ENCODE measurements at places on chromosomes 16 and 17.

DNA sequence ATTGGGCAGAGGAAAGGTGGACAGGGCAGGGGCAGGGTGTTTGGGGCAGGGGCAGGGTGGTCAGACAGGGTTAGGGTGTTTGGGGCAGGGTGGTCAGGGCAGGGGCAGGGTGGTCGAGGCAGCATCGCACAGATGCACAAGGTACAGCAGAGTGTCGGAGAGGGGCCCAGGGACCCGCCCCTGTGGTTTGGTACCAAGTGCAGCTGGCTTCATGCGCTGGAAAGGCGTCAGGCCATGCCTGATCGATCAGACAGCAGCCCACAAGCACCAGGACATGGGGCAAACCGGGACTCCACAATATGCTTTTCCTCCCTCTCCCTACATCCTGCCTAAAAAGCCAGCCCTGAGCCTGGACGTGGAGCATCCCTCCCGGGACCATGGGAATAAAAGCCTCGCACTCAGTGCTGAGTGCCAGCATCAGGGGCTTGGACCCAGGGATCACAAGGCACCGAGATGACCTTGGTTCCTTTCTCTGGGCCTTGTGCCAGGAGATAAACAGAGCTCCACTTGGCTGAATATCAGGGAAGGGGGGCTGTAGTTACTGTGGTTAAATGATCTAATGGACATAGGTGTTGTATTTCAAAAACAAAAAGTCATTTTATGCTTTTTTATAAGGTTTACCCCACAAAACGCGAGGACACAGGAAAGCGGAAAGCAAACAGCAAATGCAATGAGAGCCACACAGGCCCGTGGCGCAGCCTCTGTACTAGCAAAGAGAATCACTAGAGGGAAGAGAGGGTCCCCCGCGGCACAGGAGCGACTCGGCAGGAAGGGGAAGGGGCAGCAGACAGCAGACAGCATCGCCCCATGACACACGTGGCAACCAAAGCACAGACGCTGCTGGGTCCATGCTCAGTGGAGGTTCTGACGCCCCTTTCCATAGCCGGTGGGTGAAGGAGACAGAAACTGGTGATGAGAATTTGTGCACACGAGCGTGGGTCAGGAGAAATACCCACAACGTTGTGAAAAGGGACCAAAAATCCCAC lies 5.3 kb upstream of the HEXD start:
- no peak for DNase-seq

DNA sequence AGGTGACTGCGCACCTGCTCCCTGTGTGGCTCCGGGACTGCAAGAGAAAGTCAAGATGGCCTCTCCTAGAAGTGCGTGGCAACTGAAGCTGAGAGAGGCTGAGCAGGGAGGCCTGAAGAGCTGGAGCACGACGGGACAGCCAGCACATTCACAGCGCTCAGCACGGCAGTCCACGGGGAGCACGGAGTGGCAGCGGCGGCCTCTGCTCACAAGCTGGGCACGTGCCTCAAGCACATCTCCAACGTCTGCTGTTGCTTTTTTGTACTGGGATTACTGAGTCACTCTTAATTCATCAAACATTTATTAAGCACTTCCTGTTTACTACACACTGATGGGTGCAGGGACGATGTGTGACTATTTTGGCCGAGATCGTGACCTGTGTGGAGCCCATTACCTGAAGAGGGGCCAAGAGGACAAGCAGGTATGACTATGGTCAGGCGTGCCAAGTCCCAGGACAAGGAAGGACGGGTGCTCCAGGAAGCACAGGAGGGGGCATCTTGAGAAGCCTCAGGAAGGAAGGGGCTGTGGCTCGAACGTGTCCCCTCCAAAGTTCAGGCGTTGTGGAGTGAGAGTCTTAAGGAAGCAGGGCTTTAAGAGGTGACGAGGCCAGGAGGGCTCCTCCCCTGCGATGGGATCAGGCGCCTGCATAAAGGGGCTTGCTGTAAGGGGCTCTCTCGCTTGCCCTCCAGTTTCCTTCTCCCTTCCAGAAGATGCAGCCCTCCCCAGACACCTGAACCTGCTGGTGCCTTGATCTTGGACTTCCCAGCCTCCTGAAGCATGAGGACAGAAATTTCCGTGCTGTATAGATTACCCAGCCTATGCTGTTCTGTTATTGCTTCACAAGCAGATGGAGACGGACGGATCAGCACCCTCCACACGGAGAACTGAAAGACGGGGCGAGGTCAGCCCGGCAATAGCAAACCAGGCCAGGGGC lies 105.8 kb downstream of the ADCY9 start:
- no peak for DNase-seq

DNA sequence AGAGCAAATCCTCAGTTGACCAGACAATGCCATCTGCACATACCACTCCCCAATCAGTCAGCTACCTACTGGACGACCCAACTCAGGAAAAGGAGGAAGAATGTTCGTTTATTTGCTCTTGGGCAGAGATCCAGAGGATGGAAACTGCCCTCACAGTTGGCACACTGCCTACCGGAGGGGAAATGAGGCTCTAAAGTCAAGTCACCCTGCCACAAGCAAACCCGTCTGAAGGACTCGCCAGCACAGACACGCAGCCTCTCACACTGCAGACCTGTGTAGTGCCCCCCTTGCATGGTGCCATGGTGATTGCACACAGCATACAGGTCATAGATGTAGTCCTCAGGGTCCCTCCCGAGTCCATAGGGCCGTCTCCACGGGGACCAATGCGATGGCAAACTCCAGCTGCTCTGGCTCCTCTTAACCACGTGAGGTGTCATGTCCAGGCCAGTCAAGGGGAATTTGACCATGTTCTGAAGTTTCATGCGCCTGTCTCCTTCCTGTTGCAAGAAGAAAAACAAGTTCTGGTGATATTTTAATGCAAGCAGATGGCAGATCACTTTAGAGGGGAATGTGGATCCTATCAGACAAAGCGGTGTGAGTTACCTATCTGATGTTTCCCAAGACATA lies 69.5 kb downstream of the USP31 start:
- no peak for DNase-seq

DNA sequence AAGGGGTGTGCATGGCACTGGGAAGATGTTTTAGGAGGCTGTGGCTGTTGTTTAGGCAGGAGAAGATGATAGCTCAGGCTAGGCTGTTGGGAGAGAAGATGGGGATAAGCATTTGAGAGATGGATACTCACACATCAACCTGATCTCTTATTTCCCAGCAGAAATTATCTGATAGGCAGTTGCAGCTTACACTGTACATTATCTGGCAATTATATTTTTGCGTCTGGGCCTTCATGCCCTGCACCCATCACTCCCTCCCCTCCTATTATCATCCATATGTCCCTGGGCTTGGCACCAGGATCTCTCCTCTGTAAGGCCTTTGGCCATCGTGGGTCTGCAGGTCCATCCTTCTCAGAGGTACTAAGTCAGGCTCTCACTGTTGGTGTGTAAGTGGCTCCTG lies 401.0 kb upstream of the EEF2KMT start:
- no peak for DNase-seq

DNA sequence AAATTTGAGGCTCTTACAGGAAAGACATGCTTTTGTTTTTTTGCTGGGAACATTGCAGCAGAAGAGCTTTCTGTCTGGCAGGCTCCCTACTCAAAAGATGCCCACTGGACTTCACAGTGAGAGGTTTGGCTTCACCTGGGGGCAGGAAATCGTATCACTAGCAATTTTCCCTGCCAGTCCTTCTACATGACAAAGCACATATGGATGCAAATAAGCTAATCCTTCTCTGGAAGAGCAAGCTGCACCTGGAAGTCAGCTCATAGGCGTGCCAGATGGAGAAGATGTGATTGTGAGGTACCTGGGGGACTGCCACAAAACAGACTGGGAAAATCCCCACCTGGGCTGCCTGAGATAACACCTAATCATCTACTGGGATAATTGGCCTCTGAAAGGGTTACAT lies 195.0 kb upstream of the CPHXL start:
- DNase-seq = no peak

DNA sequence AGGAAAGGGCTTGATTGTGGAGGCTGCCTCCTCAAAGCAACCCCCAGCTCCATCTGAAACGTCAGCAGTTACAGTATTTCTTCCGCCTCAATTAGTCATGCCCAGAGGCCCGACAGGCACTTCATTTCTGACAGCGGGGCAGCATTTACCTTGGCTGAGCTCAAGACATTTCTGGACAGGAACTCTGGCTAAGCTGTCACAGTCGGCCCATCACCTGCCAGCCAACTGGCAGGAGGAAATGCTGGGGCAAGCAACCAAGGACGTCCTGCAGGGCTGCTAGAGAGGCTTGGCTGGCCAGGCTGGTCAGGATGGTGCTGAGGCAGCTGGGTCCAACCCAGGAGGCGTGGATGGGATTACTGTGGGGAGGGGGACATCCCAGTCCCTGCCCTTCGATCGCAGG lies 27.8 kb downstream of the PLXDC1 start:
- DNase-seq = no peak

- DNase-seq = peak; percentile 32
Measured at GRCh38 chr17:44916781-44917241, 1.5 kb upstream of the GFAP start.

DNA sequence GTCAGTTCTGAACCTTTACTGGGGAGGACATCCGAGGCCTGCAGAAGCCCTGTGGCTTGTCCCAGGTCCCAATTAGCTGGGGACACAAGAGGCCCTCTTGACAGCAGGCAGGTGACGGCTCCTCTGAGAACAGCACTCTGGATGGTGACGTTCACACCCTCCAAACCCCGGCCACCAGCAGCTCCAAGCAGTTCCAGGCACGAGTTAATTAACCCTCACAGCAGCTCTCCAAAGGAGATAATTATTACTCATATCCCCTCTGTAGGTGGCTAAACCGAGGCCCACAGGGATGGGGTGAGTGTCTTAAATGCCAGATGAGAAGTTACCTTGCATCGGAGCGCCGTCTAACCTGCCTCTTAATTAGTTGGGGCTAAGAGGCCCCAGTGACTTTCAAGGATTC lies 168.9 kb upstream of the CIBAR2 start:
- DNase-seq = no peak

DNA sequence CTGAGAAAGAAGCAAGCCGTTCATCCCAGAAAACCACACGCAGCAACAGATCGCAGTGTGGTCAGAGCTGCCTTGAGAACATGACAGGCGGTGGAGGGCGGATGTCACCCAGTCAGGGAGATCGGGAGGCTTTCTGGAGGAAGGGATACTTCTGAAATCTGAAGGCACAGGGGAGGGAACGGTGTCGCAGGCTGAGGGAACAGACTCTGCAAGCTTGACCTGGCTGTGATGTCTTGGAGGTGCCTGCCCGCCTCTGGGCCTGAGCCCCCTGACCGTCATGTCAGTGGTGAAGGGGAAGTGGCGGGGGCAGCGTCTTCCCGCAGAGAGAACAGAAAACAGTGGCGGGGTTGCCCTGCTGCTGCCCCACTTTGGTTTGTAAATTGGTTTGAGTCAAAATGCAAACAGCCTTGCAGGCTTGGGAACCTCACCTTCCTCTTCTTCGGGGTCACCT lies 8.1 kb upstream of the ATP2A3 start:
- no peak for DNase-seq

DNA sequence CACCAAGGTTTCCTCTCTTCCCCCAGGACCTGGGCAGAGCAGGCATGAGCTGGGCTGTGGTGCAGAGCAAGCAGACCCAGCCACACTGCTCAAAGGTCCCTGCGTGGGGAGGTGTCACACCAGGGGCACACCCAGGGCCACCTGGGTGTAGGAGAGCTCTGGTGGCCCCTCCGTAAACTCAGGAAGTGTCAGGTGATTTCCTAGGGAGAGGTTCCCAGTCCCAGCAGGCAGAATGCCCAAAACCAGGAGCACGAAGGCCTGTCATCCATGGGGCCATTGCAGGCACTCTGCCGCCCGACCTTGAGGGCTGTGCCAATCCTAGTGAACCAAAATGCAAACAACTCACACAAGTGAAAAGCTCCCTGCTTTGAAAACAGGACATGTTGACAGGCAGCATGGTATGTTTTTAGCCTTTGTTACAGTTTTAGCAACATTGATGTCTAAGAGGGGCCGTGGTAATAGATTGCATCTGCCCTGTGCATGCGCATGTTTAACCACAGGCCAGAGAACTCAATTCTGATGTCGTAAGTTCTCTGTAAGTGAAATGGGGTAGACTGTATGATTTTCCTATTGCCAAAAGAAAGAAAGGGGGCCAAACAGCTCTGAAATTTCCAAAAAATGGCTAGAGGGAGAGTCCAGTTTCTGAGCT lies 21.3 kb downstream of the CIBAR2 start:
- DNase-seq = no peak

- DNase-seq = peak; percentile 8
Measured at GRCh38 chr17:37177254-37177870, 198.4 kb upstream of the C17orf78 start.

DNA sequence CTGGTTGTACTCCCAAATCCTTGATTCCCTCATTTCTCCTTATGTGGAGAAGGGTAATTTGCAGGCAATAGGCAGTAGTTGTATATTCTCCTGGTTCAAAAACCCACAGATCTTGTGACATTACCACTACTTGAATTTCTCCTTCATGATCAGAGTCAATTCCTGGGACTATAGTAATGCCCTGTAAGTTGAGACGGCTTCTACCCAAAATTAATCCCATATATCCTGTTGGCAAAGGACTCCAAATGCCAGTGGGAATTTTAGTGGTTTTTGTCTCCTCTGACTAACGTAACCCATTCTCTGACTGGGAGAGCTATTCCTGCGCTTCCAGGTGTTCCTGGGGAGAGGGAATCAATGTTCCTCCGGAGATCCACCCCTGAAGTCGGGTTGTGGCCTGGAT lies 11.6 kb upstream of the ZNF689 start:
- DNase-seq = peak; percentile 54

DNA sequence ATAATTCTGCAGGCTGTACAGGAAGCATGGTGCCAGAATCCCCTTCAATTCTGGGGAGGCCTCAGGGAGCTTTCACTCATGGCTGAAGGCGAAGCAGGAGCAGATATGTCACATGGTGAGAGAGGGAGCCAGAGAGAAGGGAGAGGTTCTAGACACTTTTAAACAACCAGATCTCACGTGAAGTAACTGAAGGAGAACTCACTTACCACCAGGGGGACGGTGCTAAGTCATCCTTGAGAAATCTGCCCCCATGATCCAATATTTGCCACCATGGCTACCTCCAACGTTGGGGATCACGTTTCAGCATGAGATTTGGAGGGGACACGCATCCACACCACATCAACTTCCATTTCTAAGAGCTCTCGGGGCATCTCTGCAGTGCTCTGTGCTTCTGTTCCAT lies 37.4 kb upstream of the GNA13 start:
- no peak for DNase-seq

All from fibroblast of lung (primary cell).